ENCODE measurements at places on chromosomes 3 and 15. TPM values are rescaled to one million over a fixed set of nuclear protein-coding genes. Genes with fewer than 3 reads are reported as not detected.

GPR176 gene
- total RNA-seq = 6.6 TPM

HES1 gene
- total RNA-seq = 127 TPM

SCN5A gene
- 1.9 TPM for total RNA-seq

AADAC gene
- total RNA-seq = not detected

TMEM212 gene
- total RNA-seq = not detected

MESP2 gene
- 0.67 TPM for total RNA-seq

OXTR gene
- 0.49 TPM for total RNA-seq

NUP210 gene
- total RNA-seq = 21.0 TPM

ARPIN gene
- 26.5 TPM for total RNA-seq

SYNPR gene
- total RNA-seq = 0.63 TPM

TRPM1 gene
- total RNA-seq = not detected

TMC3 gene
- total RNA-seq = not detected

ERC2 gene
- total RNA-seq = 7.3 TPM

ARHGEF26 gene
- 15.8 TPM for total RNA-seq

COL6A5 gene
- total RNA-seq = 0.11 TPM

GOLGA8N gene
- 28.9 TPM for total RNA-seq

TERC gene
- 157 TPM for total RNA-seq

ZNF662 gene
- 8.8 TPM for total RNA-seq

SLC9C1 gene
- total RNA-seq = not detected

CCPG1 gene
- total RNA-seq = 100 TPM

GABRG3 gene
- 3.0 TPM for total RNA-seq

LAMB2 gene
- 548 TPM for total RNA-seq

CNTN3 gene
- 5.5 TPM for total RNA-seq

MLH1 gene
- total RNA-seq = 58.0 TPM
